ENCODE measurements at places on chromosomes 11 and 22. TPM values are rescaled to one million over a fixed set of nuclear protein-coding genes. Genes with fewer than 3 reads are reported as not detected.

OR6T1 gene
- polyA plus RNA-seq: not detected

DSCAML1 gene
- polyA plus RNA-seq: not detected

ME3 gene
- not detected for polyA plus RNA-seq

PKDREJ gene
- 0.03 TPM for polyA plus RNA-seq

CRYAB gene
- polyA plus RNA-seq: not detected

OR4S1 gene
- polyA plus RNA-seq: not detected

OR2AG2 gene
- not detected for polyA plus RNA-seq

MARK2 gene
- polyA plus RNA-seq: 72.5 TPM

MOGAT2 gene
- not detected for polyA plus RNA-seq

MS4A2 gene
- polyA plus RNA-seq: not detected

CTSW gene
- 1,046 TPM for polyA plus RNA-seq

FAM227A gene
- polyA plus RNA-seq: 0.08 TPM

All from CD8-positive, alpha-beta memory T cell (primary cell).